ENCODE measurements at places on chromosomes 11 and 22. TPM values are rescaled to one million over a fixed set of nuclear protein-coding genes. Genes with fewer than 3 reads are reported as not detected.

Gene BCO2
- total RNA-seq: 1.5 TPM

Gene PKNOX2
- not detected for total RNA-seq

Gene CASP12
- not detected for total RNA-seq

Gene CLMP
- 0.25 TPM for total RNA-seq

Gene SPDYC
- total RNA-seq: not detected

Data from activated naive CD8-positive, alpha-beta T cell treated with anti-CD3 and anti-CD28 coated beads, Interleukin-2, amount 10 ng/mL, durations not matched to agents 7 days and 5 days (primary cell).